Stimulated activated CD8-positive, alpha-beta memory T cell treated with anti-CD3 and anti-CD28 coated beads, Interleukin-4, amount 100 ng/mL, for 4 hours (primary cell): ENCODE measurements at places on chromosomes 11 and 22.

GRCh38 chr22:21972293-21972779 lies 10.3 kb downstream of the TOP3B start:
- no peak for DNase-seq

GRCh38 chr11:20729597-20730105 lies 60.3 kb downstream of the NELL1 start:
- no peak for DNase-seq

- DNase-seq, result no peak
Measured at GRCh38 chr22:33922349-33922681, 2.0 kb upstream of the LARGE1 start.

- no peak for DNase-seq
Measured at GRCh38 chr11:48058064-48058463, 77.7 kb downstream of the PTPRJ start.
